M059J (cell line): ENCODE measurements at places on chromosomes 6 and 20.

DNA sequence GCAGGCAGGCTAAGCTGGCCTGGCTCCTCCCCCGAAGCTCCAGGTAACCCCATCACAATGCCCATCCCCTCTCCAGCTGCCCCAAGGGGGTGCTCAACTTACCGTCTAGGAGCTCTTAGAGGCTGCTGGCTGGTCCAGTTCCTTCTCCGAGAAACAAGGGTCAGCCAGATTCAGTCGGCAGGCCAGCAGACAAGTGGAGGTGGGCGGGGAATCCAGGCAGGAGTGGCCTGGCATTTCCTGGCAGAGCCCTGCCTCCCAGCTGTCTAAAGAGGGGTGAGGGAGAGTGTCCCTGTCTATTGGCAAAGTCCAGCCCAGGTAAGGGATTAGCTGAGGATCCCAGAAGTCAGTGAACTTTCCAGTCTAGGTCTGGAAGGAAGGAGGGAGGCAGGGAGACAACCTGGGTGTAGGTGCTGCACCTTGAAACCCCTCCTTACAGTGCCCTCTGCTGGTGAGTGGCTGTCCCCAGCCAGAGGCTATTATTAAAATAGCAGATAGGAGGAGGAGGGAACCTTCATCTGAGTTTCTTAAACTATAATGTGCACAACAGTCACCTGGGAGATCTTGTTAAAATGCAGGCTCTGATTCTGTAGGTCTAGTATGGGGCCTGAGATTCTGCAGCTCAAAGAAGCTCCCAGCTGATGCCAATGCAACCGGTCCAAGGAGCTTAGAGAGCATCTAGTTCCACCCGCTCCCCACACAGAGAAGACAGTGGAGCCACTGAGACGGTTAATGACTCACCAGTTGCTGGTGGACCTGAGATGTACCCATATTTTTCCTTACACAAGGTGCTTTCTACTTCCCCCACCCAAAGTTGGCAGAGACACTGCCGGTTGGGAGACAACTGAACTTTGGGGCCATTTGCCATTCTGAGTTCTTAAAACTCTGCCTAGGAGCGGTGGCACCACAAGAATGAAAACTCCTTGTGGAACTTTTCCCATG is at the start of gene UNC5CL:
UNC5CL (minus strand) TSS at position 162 of the 939 bp plus-strand sequence. CDS start 4,147 bp downstream, outside the sequence.
- DNase-seq, result peak; percentile 60

DNA sequence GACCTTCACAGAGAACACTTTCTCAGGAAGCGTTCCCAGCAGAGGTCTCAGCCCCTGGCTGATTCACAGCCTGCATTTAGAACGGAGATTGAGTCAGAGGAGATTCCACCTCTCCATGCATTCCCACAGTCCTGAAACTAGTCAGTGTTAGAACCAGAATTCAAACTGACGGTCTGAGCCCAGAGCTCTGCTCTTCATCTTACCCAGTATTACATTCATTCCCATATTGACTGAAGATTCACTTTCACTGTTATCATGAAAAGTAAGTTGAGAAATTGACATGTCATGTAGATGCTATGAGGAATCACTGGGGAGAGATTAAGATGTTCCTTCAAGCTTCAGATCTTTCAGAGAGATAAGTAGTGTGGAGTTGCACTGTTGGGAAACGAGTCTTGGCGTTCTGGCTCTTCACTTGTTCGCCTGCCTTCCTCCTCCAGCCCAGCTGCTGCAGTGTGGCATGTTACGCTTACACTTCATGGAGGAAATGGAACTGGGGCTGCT is 28.3 kb downstream of the MAS1 start:
- DNase-seq, result peak; percentile 37

DNA sequence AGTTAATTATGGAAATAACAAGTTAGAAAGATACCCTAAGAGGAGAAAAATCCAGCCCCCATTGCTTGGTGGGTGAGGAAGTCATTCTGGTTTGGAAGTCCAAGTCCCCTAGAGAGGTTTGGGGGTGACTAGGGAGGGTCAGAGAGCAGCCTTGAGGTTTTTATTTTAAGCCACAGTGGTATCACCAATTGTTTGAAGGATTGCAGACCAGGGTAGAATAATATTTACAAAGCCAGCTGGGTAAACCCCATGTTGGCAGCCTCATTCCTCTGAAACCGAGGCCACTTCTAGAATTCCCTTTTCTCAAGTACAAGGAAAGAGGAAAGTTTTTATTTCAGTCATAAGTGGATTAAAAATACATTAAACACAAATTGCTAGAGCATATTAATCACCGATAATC is 99.7 kb downstream of the TMEM170B start:
- DNase-seq, result no peak

GRCh38 chr6:4808396-4808795 is 32.2 kb downstream of the CDYL start:
- no peak for DNase-seq

GRCh38 chr6:30169658-30170614 is 6.6 kb downstream of the TRIM15 start:
- DNase-seq, result peak; percentile 70

- peak; percentile 18 for DNase-seq
These were observed 97.9 kb downstream of the BMP5 start for GRCh38 chr6:55777469-55777868.

DNA sequence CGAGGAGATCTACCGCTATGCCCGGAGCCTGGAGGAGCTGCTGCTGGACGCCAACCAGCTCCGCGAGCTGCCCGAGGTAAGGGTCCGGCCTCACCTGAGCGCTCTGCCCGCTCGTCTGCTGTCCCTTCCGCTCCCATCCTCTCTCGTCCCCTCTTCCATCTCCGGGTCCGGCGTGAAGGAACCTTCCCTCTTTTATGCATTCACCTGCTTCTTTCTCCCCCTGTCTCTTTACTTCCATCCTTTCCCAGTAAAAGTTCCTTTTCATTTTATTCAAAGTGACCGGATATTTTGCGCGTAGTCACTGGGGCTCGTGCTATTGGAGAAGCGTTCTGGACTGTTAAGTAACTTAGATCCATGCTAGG is 516 bp downstream of the LRRC1 start:
- DNase-seq, result peak; percentile 59

DNA sequence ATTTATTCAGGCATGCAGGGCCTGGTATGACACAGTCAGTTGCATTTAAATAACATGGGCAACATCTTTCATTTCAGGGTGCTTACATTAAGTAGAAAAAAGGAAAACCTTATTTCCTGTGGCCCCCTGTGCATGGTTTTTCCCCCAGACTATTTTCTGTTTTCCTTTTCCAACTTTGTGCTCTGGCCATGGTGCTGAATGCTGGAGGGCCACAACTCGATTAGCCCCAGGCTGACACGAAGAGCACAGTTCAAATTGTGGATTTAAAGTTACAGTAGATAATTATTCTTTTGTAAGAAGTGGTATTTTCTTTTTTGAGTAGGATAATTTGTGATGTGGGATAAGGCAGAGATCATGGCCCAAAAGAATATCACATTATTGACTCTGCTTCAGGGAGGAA is 332.0 kb downstream of the HAO1 start:
- no peak for DNase-seq

DNA sequence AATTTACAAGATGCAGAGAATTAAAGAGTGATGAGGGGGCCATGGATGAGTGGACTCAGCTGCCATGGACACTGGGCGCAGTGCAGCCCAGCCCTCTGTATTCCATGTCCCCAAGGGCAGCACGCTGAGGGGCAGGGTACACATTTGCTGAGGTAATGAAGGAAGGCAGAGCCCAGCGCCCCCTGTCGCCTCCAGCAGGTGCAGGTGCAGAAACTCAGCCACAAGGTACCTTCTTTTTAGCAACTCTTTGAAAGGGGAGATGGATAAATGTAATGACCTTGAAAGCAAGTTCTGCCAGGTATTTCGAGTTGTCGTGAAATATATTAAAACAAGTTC is 7.1 kb downstream of the CD93 start:
- DNase-seq, result no peak

DNA sequence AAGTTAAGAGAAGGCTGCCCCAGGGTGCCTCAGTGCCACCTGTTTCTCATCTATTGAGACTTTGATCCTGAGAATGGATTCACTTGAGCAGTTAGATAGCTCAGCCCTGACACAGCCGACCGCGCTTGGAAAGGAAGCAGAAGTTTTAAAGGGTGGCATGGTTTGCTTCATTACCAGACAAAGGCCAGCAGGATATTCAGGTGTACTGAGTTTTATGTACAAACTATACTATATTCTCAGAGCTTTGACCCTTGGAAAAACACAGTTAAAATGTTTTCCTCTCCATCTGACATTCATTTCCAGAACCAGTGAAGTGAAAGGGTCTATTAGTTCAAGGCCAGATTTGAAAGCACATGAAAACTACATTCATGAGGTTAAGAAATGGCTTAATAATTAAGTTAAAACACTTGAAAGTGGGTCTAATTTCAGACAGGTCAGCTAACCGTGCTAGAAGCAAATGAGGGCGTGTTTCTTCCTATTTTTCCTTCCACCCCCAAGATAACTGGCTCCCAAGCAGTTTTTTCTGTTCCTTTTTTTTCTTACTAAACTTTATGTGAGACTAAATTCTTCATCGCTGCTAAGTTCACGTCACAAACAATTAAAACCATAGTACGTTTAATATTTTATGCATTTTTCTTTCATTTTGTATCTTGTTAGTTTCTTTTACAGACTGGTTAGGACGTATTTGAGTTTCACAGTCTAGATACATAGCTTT is 385.3 kb upstream of the SOX4 start:
- DNase-seq, result no peak
